ENCODE measurements at places on chromosomes 1 and 21.

GRCh38 chr1:177164380-177165068 lies at the start of gene ASTN1:
TSS of gene ASTN1 (minus strand) at chr1:177164712. CDS start at chr1:177164676, 36 bp downstream.
- peak; percentile 79 for DNase-seq

DNA sequence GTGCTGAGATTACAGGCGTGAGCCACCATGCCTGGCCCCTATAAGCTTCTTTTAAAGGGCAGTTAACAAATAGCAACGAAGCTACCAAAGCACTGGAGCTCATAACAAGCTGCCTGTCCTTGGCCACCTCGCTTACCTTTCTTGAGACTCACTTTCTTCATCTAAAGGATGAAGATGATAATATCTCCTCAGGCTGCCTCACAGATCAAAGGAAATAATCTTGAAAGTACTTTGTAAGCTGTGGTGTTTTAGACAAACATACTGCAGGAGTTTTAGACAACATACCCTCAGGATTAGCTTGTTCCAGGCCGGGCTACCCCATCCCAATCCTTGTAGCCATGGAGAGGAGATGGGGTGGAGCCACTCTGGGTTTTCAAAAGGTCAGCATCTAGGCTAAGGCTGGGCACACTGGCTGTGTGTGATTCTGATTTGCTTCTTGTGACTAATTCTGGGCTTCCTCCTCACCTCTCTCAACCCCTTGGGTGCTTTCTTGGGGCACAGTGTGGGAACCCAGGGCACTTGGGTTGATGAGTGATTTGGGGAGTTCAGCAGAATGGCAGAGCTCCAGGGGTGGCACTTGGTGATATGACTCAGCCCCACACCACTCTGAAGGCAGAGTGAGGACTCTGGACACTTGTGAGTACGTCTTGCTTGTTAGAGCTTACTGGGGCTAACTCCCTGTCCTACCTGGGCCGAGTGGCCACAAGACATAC lies 5.2 kb downstream of the GPR25 start:
- peak; percentile 44 for DNase-seq

DNA sequence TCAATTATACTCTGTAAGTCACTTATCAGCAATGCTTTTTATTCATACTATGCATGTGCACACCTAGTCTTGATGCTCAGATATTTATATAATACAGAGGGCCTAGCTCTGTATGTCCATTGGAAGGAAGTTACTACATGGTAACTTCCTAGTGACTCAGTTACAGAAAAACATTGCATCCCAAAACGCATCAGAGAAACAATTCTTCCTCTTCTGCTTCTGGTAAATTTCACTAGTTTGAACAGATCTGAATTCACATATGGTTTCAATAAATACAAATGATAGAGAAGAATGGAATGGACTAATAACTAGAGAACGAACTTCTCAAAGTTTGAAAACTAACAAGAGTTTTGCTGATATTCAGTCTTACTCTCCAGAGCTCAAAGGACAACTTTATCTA lies 811.3 kb upstream of the ADGRL2 start:
- DNase-seq = no peak

DNA sequence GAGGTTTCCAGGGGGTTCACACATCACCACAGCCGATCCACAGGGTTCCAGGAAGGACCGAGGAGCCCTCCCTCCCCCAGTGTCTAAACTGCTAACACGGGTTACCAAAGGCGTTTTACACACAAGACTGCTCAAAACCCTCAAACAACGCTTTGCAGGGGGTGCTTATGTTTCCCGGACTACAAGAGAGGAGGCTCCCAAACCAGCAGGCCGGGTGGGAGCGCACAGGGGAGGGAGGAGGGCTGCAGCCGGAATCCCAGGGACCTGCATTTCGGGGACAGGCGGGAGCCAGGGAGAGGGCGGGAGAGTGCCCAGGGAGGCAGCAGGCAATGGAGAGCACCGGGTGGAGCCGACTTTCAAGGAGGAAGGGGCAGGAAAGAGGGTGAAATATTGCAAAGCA lies 50.8 kb downstream of the ACBD3 start:
- peak; percentile 70 for DNase-seq

GRCh38 chr1:25613091-25613490 lies 3.5 kb upstream of the MAN1C1 start:
- DNase-seq = no peak

DNA sequence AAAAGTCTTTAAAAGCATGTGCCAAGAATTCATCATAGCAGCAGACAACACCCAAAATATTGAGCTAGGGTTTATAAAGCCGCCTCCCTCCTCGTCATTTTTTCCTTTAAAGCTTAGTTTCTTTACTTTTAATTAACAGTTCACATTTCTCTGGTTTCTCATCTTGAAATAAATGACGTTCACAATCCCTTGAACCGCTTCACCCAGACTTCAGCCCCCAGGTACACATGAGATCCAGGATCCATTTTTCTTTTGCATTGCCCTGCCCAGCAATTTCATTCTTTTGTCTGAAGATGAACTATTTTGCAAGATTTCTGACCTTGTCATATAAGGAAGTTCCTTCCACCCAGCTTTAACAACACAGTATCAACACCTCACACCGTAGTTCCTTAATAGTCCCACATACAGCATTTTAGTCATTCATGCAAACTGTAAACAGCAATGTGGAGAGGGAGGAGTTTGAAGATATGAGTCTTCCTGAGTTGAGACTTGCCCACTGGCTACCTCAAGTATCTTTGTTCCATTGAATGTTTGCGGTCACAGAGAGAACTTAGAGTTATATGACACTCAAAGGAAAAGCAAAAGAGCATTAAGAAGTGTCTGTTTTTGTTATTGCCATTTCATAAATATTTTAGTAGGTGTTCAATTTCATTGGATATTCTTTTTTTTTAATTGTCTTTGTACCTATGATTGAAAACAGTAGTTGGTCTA lies 35.3 kb upstream of the CACYBP start:
- no peak for DNase-seq

- DNase-seq = peak; percentile 48
Observed at GRCh38 chr1:2639203-2639602, 6.4 kb upstream of the MMEL1 start.

- no peak for DNase-seq
Observed at GRCh38 chr1:57819893-57820292, 396.0 kb upstream of the DAB1 start.

DNA sequence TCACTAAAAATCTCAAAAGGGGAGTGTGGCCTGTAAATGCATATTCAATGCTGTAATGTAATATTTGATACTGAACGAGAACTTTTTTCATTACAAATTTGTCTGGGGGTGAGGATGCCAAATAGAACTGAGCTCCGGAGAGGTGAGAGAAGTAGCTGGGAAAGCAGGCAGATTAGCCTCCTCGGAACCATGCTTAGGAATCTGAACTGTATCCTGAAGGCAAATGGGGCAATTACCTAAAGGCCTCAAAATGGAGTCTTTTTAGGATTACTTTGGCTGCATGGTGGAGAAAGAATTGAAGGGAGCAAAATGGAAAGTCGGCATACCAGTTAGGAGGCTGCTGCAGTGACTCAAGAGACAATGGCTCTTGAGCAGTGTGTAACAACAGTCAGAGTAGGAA lies 178.8 kb downstream of the CDC7 start:
- DNase-seq = no peak

GRCh38 chr1:62481681-62482080 lies 44.8 kb downstream of the USP1 start:
- no peak for DNase-seq

DNA sequence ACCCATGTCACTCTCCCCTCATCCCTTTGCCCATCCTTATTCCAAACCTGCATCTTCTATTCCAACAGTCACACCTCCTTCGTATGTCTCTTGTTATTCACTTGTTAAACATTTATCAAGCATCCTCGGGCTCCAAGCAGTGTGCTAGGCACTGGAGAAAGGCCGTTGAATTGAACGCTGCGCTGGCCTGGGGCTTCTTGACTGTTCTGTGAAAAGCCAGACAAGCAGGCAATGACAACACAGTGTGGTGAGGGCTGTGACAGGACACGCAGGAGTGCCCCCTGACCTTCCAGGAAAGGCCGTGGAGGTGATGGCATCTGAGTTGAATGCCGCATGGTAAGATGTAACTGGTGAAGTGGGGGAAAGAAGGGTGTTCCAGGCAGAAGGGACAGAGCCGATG lies 19.2 kb downstream of the ETV3 start:
- no peak for DNase-seq

- no peak for DNase-seq
Observed at GRCh38 chr1:243991650-243992049, 59.4 kb upstream of the ZBTB18 start.

- DNase-seq = peak; percentile 55
Observed at GRCh38 chr1:211737115-211738035, 62.0 kb upstream of the NEK2 start.

GRCh38 chr1:66327588-66327987 lies 206.4 kb upstream of the SGIP1 start:
- no peak for DNase-seq

All from endodermal cell (in vitro differentiated cells).